ENCODE measurements at places on chromosomes 11 and 22.
A peak's percentile ranks its signal among the peaks of the same experiment; 100 is the strongest.

DNA sequence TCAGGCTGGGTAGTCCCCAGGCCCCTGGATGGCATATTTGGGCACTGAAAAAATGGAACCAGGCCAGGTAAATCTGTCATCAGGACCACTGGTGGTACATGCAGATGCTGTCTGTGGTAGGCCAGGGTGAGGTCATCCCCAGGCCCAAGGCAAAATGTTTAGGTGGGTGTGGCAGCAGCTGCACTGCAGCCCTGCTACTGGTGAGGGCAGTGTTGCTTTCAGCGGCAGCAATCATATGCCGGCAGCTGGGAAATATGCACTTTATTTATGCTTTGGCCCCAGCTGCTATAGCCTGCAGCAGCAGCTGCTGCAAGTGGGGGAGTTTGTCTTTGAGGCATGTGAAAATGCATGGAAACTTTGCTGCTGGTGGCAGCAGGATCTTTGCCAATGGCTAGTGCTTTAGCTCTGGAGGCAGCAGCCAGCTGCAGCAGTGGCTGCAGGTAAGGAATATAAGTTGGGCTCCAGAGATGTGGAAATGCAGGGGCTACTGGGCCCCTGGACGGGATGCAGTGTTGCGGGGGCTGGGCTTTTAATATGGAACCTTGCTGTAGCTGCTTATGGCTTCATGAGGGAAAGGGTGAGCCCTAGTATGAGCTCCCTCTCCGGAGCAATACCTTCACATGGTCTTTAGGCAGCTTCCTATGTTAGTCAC, 365.7 kb upstream of the CADM1 start:
- DNase-seq, result peak; percentile 4

- no peak for DNase-seq
Observed at GRCh38 chr11:5151713-5152153, 2.8 kb downstream of the OR52A1 start.

GRCh38 chr11:74849525-74850391, 99.1 kb downstream of the XRRA1 start:
- no peak for DNase-seq

DNA sequence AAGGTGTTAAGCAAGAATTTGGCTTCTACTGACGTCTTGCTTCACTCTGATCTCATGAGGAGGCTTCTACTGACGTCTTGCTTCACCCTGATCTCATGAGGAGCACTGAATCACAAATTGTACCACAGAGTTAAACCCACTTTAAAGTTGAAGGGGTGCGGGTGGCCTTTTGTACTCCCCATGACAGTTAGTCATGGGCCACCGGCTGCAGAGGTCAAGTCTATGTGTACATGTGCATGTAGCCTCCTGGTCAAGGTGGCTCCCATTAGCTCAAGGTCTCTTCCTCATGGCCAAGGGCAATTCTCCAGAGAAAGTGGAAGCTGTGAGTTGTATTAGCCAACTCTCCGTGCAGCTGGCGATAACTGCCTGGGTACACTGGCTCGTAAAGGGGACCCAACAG, 23.1 kb upstream of the FZD4 start:
- no peak for DNase-seq

DNA sequence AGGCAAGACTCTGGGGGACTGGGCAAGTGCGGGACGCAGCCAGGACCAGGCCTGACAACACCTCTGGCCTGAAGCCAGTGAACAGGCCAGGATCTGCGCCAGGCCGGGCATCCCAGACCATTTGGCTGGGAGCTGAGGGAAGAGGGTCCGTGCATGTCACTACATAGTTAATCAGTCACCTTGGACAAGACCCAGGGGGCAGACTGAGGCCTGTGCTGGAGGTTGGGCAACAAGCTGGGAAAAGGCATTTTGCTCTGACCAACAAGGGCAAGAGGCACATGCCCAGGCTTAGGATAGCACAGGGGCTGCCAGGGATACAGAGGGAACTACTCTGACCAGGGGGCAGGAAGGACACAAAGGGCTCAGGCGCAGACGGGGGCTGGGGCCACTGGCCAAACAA, 7.0 kb upstream of the CHADL start:
- no peak for DNase-seq

DNA sequence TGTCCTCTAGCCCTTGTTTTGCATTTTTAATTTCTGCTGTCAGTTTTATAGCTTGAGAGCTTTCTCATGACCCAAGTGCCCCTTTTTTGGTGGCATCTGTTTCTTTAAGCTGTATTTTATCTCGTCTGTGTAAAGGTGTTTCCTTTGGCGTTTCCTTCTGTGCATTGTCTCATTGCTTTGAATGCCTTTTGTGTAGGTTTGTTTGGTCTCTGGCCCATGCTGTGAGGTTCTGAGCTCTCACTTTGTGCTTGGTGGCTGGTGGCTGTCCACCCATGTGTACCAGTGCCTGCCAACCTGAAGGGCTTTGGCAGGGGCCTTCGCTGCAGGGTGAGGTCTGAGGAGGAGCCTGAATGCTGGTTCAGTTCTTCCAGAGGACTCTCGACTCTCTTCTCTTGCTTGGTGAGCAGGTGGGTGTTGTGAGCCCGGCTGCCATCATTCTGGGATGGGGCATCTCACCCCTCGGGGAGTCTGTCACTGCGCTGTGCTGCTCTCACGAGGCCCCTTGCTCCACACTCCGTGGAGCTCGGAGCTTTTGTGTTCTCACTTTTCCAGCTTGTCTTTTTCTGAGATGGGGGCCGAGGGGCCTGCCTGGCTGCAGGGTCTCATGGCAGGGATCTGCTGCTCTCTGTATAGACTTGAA, 14.9 kb downstream of the AP2A2 start:
- DNase-seq, result no peak

DNA sequence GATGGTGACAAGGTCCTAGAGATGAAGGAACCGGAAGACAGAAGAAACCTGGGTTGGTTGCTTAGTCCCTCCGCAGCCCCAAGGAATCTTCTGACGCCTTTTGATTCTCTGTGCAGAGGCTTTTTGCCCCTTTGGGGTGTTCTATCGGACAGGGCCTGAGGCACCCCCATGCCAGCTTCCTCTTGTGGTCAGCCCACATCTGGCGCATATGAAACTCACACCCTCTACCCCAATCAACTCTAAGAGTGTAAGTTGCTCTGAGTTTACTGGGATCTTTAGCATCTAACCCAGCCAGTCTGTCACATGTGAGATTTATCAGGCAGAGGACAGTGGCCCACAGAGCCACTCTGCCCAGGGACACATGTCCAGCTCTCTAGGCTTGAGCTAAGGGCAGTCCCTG, 17.4 kb downstream of the RASD2 start:
- no peak for DNase-seq

GRCh38 chr11:9808943-9809342, 145.1 kb downstream of the SWAP70 start:
- no peak for DNase-seq

DNA sequence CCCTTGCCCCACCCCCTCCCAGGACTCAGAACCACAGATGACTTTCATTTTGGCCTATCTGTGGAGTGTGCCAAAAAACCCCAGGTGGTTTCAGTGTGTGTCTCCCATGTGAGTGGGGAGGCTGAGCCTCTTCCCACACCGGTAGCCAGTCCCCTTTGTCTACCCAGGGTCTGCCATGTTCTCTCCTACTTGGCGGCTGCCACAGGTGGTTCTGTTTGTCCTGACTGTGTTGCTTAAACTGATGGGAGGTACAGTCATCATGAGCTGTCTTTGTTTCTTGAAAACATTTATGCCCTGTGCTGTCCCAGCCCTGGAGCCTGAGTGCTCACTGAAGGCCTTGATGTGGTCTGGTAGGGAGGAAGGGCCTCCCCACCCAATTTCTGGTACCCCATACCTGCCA, 39.7 kb upstream of the SUSD2 start:
- DNase-seq, result peak; percentile 52

- DNase-seq, result no peak
Observed at GRCh38 chr11:80338231-80338630, 897.4 kb upstream of the TENM4 start.

GRCh38 chr11:113473983-113474361, 1.2 kb downstream of the DRD2 start:
- no peak for DNase-seq

- DNase-seq, result no peak
Observed at GRCh38 chr11:115042002-115042401, 363.7 kb downstream of the NXPE2 start.

GRCh38 chr11:126114486-126115126, 51.9 kb upstream of the CDON start:
- DNase-seq, result no peak

DNA sequence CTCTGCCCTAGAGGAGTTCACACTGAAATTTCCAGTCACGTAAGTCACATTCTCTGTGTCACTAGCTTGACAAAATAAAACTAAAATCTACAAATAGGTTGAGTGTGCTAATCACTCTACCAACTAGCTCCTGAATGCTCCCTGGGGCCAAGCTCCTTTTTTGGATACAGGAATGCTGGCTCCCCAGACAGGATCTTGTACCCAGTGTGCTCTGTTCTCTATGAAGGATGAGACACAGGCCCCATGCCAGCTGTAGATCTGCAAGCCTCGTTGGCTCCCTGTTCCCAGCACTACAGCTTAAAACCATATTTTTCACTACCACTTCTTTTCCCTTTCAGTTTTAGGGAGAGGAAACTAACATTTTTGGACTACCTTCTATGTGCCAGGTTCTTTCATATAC, 3.7 kb upstream of the IPO7 start:
- DNase-seq, result no peak

GRCh38 chr11:33222052-33222750, 35.0 kb upstream of the HIPK3 start:
- DNase-seq, result no peak

DNA sequence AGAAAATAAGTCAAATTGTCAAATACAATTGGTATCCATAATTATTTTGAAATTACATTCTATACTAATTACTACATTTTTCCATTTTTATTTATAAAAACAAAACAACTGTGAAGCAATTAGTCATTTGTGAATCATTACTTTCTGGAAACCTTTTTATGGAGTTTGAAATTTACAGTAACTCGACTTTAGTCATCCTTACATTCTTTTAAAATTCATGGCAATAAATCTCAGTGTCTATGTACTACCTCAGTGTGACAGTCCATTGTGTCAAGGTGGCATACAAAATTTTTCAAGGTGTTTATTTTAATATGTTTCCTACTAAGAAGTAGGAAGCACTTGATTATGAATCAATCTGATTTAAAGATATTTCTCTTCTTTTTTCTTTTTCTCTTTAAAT, 1949.4 kb upstream of the RAG2 start:
- DNase-seq, result no peak

- no peak for DNase-seq
Observed at GRCh38 chr11:115390441-115390840, 113.8 kb downstream of the CADM1 start.

- peak; percentile 23 for DNase-seq
Observed at GRCh38 chr11:59918987-59919589, 19.1 kb upstream of the OOSP1 start.

DNA sequence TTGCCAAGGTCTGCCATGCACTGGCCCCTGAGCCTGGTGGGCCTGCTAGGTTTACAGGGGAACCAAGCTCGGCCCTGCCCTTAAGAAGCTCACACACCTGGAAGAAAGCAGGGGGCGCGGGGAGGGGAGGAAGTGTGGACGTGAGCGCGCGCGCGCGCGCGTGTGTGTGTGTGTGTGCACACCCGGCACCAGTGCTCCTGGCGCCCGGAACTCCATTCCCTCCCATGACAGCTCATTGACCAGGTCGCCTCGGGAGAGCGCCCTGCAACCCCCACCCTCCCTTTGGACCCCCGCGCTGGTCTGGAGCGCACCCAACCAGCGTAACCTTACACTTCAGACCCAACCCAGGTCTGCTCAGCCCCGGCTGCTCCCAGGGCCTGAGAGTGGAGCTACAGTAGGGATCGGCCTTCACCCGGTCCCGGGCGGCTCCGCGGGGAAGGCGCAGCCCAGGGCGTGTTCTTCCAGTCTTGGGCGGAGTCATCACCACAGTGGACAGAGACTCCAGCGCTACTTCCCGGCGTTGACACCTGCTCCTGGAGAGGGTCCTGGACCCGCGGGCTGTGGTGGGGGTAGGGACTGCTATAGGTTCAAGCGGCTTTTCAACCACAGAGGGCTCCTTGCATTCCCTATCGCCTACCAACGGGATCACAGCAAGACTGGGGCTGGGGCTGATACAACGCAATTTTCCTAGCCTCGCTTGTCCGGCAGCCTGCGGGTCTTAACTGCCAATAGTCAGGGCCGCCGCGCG, 1.5 kb downstream of the GALNT18 start:
- DNase-seq, result no peak

- DNase-seq, result no peak
Observed at GRCh38 chr22:36303874-36304273, 50.9 kb downstream of the APOL1 start.

DNA sequence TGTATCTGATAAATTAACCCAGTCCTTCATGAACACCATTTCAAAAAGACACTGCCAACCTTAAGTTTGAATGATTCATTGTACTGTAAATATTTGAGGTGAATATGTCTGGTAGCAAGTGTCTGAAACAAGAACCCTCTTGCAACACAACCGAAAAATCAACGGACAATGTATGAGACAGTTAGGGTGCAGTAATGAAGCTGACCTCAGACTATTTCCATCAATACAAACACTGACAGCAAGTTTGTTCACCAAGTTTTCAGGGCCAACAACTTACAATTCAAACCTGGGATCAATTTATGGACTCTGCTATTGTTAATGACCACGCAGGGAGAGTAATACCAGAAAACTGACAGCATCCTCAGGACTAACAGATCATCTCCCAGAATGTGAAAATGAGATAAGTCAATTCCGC, 126.3 kb downstream of the CADM1 start:
- DNase-seq, result no peak

- DNase-seq, result no peak
Observed at GRCh38 chr11:93082900-93083299, 113.4 kb downstream of the MTNR1B start.

GRCh38 chr11:94737171-94737611, 31.0 kb upstream of the AMOTL1 start:
- no peak for DNase-seq

GRCh38 chr11:82577246-82577645, 156.4 kb downstream of the FAM181B start:
- no peak for DNase-seq

- peak; percentile 45 for DNase-seq
Observed at GRCh38 chr11:20110908-20111669, 49.2 kb downstream of the DBX1 start.

DNA sequence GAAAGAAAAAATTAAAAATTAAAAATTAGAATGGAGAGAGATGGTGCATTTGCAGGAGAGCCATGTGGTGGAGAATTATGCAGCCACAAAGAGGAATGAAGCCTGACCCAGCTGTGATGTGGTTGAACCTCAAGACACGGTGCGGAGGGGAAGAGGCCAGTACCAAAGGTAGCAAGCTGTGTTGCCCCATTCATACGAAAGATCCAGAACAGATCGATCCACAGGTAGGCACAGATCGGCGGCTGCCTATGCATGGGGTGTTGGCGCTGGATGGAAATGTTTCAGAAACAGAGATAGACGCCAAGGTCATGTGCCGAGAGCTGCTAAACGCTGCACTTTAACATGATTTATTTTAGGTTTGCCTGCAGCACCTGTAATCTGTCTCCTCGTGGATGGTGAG, 992.3 kb downstream of the BRD1 start:
- DNase-seq, result no peak

DNA sequence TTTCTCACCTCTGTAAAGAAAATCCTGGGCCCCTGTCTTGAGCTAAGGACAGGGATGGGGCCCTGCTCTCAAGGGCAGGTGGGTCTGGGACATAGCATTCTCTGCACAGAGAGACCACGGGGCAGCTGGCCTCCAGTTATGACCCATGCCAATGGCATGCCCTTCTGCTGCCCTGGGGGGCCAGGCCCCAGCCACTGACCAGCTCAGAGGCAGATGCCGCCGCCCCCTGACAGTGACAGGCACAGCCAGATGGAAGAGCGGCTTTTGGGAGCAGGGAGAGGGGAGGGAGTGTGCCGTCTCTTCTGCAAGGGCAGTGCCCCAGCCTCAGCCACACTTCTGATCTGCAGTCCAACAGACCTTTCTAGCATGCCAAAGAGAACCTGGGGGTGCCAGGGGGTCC, 114.8 kb upstream of the NAV2 start:
- DNase-seq, result no peak
